Right renal pelvis (tissue), 4 donors: ENCODE measurements at places on chromosomes 5 and 9.

- no peak for DNase-seq
These were observed 288.0 kb downstream of the TRIM32 start for GRCh38 chr9:116975126-116975525.

DNA sequence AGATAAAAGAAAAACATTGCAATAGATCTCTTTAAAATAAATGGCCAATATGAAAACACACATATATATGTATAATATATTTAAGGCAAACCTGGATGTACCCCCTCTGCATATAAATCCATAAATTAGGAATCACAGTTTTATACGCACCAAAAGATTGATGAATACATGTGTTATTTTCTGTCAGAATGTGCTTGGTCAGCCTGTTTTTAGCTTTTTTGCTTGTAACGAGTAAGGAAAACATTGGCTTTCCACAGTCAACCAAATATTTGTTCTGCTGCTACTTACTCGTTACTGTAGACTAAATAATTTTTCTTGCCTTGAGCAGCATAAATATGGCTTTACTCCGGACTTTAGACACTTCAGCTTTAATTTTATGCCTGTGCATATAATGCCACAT is 173.7 kb downstream of the CWC27 start:
- no peak for DNase-seq

DNA sequence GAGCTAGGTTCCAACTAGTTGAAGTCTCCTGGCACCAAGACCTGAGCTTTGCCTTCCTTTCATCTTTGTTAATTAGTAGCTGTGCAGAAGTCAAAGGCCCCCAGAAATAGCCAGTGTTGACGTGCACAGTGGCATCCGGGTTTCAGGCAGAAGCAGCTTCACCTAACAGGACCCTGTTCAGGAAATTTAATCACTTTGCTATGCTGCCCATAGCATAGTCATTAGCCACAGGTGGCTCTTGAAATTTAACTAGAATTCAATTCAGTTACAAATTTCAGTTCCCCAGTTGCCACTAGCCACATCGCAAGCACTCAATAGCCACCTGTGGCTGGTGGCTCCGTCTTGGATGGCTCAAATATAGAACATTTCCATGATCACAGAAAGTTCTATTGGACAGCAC is 179.1 kb downstream of the GOLPH3 start:
- DNase-seq: no peak

- DNase-seq: no peak
These were observed at the start of gene PCDHB9 for GRCh38 chr5:141186897-141187512. PCDHB9 (plus strand) TSS chr5:141187161; CDS start chr5:141187319, 158 bp downstream.

DNA sequence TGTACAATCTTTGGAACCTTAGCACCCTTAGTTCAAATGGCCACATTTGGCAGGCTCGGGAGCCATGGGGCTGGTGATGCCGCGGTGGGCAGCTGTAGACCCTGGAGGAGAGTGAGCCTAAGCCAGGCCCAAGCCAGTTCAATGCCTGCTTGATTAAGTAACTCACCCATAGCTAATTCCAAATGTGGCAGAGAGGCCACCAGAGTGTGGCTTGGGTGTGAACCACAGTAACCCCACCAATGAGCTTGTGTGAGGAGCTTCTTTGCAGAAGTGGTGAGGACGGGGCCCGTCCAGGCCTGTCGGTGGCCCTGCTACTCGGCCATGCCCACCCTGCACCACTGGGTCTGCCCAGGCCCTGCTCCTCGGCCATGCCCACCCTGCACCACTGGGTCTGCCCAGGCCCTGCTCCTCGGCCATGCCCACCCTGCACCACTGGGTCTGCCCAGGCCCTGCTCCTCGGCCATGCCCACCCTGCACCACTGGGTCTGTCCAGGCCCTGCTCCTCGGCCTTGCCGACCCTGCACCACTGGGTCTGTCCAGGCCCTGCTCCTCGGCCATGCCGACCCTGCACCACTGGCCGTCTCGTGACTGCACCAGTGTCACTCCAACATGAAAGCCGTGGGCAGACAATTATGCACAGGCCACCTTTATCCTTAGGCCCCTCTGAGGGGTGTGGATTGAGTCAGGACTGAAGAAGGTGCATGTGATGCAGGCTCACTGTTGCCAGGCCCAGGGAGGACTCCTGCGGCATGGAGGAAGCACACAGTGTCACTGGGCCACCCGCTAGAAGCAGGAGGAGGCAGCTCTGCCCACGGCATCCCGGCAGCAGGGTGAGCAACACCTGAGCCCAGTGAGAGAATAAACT is 75.4 kb downstream of the MRPL36 start:
- no peak for DNase-seq

- DNase-seq: no peak
These were observed 33.1 kb upstream of the SETD9 start for GRCh38 chr5:56876327-56876726.

- no peak for DNase-seq
These were observed 7.5 kb upstream of the PHYHD1 start for GRCh38 chr9:128913048-128913900.

DNA sequence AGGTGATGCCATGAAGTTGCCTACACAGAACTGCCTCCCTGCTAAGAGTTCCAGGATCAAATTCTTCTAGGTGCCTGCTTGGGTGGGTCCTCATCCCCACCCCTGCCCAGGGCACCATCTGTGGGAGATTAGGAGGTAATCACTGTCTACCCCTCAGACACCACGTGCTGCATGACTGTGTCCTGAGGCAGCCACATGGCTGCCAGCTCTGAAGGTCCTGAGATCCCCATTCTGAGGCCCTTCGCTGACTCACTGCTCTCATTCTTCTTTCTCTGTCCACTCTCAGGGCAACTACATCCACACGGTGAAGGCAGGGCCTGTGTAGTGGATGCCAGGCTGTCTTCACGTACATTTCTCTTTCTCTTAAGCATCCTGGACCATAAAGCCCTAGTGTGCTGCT is 222.9 kb upstream of the ANKRD55 start:
- DNase-seq: no peak

- no peak for DNase-seq
These were observed 5.5 kb upstream of the N4BP3 start for GRCh38 chr5:178107756-178108310.

DNA sequence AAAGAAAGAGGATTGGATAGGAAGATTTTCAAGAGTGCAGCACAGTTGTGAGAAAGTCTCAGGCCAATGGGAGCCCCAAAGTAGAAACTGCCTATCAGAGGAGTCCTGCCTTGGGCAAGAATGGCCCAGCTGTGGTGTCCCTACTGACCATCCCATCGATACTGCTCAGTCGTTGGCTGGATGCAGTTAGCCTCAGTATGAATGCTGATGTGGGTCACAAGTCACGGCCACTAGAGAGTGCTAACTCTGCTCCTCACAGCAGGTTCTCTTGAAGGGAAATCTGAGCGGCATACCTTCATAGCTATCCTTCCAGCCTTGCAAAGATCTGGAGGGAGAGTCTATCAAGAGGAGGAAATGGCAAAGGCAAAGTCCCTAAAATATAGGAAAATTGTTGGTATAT is 11.6 kb upstream of the CETN3 start:
- DNase-seq: no peak

GRCh38 chr9:16002816-16003215 is 450.0 kb downstream of the CCDC171 start:
- DNase-seq: no peak
